Activated T-cell treated with anti-CD3 and anti-CD28 coated beads for 1 hour (primary cell): ENCODE measurements at places on chromosomes 1 and 21.

GRCh38 chr1:65265651-65266351 lies 43.5 kb upstream of the DNAJC6 start:
- DNase-seq, result no peak

- no peak for DNase-seq
Observed at GRCh38 chr1:31609514-31610118, 7.9 kb upstream of the HCRTR1 start.

DNA sequence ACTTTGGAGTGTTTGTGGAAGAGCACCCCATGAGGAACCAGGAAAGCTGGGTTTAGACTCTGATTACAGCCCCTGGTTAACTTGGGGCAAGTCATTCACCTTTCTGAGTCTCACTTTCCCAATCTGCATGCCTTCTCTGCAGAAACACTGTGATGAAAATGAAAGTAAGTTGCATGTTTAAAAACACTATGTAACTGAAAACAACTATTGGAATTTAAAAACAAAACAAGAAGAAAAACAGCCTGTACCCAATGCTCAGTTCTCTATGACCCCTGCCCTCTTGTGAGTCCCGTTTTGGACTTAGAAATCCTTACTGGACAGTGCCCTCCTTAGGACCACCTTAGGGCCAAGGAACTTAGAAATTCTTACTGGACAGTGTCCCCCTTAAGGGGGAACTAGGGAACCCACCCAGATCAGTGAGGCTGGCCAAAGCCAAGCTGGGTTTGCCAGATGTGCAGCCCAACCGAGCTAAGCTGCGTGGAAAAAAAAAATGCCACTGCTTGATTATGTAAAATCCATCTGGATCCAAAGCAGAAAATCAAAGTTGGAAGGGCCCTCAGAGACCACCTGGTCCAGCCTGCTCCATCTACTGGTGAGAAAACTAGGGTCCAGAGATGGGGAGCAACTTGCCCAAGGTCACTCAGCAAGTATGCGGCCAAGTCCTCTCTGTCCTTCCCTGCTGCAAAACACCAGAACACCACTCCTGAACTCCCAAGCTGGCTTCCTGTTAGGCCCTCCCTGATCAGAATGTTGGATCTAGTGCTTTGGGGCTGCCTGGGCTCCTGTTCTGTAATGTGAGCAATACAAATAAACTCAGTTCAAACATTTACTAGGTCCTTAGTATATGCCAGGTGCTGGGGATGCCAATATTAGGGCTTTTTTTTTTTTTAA lies 77.7 kb downstream of the MRPL37 start:
- DNase-seq, result no peak

- DNase-seq, result no peak
Observed at GRCh38 chr1:29531596-29531995, 295.3 kb downstream of the PTPRU start.
